ENCODE measurements at places on chromosomes 16 and 17. TPM values are rescaled to one million over a fixed set of nuclear protein-coding genes. Genes with fewer than 3 reads are reported as not detected.
A peak's percentile ranks its signal among the peaks of the same experiment; 100 is the strongest.

Gene TNK1
- polyA plus RNA-seq, result 0.22 TPM

Gene CHST6
- 0.12 TPM for polyA plus RNA-seq

Gene NEUROD2
- polyA plus RNA-seq, result not detected

Gene TPSAB1
- polyA plus RNA-seq, result not detected

Gene HBM
- polyA plus RNA-seq, result not detected

Gene TBC1D3K
- not detected for polyA plus RNA-seq

Gene OTOA
- polyA plus RNA-seq, result not detected

Gene CDH8
- not detected for polyA plus RNA-seq

Gene CDRT4
- 4.1 TPM for polyA plus RNA-seq

DNA sequence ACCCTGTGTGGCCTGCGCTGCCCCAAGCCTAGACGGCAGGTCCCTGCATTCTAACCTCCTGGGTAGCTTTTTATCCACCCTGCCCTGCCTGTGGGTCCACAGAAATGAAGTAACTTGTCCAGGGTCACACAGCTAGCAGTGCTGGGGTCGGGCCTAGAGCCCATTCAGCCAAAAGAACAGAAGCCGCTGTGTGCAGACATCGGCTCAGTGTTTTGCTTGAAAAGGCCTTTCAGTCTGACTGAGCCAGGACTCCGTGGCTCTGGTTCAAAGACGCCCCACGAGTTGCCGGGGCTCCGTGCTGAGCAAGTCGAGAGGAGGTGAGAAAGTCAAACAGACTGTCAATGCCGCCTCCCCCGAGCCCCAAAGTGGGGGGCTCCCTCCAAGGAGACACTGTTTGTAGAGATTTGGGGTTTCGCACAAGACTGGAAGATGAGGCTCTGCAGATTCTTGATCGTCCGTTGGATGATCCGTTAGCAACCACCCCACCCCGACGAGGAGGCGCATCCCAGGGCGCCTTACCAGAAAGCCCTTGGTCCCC, 226.2 kb downstream of the NTN1 start:
- no peak for DNase-seq

- no peak for DNase-seq
These were observed 95.4 kb upstream of the ANKFN1 start for GRCh38 chr17:56057869-56058268.

DNA sequence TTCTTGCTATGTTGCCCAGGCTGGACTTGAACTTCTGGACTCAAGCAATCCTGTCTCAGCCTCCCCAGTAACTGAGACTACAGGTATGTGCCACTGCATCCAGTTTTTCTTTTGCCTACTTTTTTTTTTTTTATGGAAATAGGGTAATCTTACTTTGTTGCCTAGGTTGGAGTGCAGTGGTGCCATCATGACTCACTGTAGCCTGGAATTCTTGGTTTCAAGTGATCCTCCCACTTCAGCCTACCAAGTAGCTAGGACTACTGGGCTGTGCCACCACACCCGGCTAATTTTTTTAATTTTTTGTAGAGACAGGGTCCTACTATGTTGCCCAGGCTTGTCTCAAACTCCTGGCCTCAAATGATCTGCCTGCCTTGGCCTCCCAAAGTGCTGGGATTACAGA, 10.0 kb downstream of the LRRC36 start:
- no peak for DNase-seq

- no peak for DNase-seq
These were observed 45.2 kb downstream of the MYH13 start for GRCh38 chr17:10327640-10328039.

DNA sequence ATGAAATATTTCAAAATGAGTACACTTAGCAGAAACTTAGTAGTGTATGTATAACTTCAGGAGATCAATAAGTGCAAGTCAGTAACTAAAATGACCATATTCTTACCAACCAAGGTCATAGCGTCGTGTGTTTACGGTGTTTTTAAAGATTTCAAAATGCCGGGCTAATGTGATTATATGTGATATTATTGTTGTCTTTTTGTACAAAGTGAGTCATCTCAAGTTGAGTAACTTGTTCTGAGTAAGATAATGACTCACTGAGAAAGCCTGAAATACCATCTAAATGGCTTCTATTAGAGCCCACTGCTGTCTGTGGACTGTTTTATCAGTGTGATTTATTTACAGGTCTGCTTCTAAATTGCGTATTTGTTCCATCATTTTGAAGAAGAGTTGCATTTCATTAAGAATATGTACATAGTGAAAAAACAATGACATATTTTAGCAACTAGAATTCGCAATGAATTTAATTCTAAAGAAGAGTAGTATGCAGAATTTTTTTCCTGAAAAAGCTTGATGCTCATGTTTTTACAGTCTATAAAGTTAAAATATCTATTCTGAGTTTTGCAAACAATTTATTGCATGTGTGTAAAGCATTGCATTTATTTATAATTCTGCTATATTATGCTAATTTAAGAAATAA, 12.7 kb downstream of the KRT12 start:
- peak; percentile 47 for DNase-seq

DNA sequence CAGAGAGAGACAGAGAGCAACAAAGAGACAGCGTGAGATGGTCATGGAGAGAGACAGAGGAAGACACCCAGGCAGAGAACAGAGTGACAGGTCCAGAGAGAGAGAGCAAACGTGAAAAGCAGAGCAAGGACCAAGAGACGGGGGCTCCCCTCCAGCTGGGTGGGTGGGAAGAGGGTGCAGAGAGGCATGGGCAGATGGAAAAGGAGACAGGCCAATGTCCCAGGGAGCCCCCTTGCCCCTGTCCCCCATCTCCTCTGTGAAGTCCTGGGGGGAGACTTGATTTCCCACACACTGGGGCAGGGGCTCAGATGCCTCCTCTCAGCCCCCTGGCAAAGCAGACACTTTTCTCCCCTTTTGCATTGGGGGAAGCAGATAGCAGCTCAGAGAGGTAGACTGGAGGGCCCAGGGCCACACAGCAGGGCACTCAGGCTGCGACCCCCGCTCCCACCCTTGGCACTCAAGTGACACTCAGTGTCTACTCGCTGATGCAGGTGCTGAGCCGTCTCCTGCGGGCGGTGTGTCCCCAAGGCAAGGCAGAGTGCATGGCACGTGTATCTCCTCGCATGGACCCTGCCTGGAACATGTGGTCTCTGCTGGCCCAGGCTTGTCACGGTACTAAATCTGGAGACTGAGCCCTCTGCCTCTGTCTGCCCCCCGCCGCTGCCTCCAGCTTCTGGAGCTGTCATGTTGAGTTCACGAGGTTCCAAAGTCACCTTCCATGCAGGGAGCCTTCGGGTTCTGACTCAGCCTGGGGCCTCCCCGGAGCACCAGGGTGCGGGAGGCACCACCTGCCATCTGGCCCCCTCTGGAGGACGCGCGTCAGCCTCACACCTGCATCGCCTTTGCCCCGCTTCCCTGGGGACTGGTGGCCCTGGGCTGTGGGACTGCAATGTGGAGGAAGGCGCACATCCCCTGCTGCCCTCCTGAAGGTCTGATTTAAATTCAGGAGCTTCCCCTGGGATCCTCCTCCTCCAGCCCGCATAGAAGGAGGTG, 215.9 kb upstream of the GSE1 start:
- no peak for DNase-seq

- no peak for DNase-seq
These were observed 72.5 kb downstream of the KNOP1 start for GRCh38 chr16:19645557-19645981.

DNA sequence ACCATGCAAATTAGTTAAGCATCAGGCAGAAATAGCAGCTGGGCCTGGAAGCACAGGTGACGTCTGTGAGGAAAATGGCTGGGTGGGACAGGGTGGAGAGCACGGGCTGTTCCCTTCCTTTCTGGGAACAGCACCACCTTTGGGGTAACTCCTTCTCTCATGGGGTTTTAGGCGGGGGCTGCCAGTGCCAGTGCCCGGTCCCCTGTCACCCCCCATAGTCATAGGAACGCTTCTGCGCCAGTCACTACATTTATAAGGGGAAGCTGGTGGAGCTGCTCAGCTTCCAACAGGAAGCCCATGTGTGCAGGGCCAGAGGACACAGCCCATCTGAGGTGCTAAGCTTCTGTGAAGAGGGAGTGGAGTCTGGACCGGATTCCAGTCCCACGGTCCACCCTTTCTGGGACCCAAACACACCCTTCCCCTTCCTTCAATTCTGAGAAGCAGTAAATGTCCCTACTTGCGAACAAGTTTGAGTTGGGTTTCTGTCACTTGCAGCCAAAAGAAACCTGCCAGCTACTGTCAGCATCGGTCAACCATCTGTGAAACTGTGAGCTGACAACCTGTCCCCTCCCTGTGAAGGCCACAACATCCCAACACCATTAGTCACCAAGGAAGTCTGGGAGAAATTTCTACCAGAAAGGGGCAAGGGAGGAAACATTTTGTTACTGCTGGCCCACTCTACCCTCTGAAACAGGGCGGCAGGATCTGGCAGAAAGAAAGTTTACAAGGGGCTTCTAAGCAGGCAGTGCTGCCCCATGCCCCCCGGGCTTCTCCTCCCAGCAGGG, 86.0 kb upstream of the AMZ2 start:
- DNase-seq, result no peak

- DNase-seq, result no peak
These were observed 456.8 kb upstream of the CCL2 start for GRCh38 chr17:33798308-33798707.

DNA sequence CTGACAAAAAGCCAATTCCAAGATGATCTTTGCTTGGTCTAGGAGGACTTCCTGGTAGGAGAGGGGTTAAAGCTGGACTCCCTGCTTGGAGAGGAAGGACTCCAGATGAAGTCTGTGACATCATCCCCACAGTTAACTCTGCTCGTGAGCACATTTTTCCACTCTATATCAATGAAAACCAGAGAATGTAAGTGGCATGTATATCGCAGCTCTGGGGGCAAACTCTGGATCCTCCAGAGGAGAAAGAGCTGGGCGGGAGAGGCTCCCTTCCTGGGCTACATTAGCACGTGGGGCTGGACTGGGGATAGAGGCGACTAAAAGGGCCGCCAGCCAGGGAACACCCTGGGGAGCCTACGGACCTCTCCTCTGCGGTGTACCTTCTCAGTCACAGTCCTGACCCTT, 34.1 kb downstream of the HIC1 start:
- DNase-seq, result no peak

DNA sequence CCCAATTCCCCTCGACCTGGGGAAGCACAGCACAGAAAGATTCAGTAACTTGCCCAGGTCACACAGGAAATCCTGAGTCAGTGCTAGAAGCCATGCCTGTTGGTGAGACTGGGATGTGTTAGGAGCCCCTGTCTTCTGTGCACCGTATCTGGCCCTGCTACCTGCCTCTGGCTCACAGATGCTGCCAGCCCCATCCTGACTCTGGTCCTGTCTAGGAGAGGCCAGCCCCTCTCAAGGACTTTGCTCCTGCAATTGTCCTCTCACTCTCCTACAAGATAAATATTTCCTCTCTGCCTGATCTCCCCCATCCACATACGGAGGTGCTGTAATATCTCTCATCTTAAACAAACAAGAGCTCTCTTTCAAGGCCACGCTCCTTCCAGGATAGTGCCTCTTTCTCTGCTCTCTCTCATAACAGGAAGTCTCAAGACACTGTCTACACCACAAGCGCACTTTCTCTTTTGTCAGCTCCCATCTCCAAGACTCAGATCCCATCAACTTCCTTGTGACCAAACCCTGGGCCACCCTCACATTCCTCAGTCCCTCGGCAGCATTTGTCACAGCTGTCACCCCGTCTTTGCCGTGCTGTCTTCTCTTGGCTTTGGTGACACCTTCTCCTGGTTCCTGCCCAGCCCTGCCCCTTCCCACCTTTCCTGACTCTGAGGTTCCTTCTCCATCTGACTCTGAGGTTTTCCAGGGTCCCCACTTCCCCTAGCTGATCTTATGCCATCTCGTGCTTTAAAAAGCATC, 1.9 kb downstream of the SLC13A2 start:
- DNase-seq, result no peak

- no peak for DNase-seq
These were observed 193.4 kb upstream of the GSE1 start for GRCh38 chr16:85419503-85420408.

DNA sequence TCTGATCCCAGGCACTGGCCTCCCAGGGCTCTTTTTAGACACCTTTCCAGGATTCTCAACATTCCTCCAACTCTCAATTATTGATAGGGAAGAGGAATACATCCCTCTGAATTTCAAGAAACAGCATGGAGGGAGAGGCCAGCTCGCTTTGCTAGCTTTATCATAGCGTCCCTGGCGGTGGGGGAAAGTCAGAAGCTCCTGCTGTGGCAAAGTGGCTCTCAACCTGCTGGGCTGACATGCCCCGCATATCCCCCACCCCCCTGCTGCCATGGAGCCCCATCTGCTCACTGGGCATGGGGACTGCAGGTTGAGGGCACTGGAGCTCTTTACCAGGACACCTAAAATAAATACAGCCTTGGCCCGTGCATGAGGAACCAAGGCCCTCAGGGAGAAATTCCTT, 140.3 kb downstream of the SLC39A11 start:
- DNase-seq, result no peak

DNA sequence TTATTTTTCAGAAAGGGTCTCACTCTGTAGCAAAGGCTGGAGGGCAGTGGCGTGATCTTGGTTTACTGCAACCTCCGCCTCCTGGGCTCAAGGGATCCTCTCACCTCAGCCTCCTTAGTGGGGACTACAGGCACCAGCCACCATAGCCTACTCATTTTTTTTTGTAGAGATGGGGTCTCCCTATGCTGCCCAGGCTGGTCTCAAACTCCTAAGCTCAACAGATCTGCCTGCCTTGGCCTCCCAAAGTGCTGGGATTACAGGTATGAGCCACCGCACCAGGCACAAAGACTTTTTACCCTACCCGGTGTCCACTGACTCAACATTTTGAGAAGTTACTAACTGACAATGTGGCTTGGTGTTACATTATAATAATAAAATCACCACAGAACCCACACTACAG, 7.2 kb downstream of the GRB2 start:
- DNase-seq, result no peak

GRCh38 chr17:79356839-79357447, 253.9 kb downstream of the RBFOX3 start:
- no peak for DNase-seq

- DNase-seq, result no peak
These were observed 91.1 kb downstream of the IRF8 start for GRCh38 chr16:85989863-85990643.

DNA sequence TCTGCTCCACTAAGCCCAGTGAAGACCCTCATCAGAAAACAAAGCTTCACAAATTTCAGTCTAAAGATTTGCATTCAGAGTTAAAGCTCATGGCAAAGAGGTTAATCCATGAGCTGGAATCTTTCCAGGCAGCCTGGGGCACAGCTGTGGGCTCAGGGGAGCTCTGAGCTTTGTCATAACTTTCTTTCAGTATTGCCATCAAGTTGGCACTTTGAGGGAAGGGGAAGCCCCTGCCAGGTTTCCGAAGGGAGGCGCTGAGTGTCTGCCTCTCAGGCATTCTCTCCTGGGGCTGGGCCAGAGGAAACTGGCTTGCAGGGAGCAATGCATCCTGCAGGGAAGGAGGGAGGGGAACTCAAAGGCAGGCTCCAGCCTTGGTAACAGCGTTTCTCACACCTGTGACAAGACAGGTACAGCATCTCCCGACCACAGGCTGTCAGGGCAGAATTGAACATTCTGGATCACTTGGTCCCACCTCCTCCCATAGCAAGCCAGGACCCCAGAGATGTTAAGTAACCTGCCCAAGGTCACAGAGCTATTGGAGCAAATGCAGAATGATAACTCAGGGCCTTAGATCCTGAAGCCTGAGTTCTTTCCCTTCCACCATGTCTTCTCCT, 3.9 kb downstream of the LPO start:
- DNase-seq, result no peak

GRCh38 chr16:11950388-11950787, 8.5 kb upstream of the NPIPB2 start:
- DNase-seq, result no peak

Measured in AG04450 (cell line).